ENCODE measurements at places on chromosomes 7 and 10.

GRCh38 chr10:48788554-48788953 is 103.9 kb downstream of the WDFY4 start:
- DNase-seq, result no peak

DNA sequence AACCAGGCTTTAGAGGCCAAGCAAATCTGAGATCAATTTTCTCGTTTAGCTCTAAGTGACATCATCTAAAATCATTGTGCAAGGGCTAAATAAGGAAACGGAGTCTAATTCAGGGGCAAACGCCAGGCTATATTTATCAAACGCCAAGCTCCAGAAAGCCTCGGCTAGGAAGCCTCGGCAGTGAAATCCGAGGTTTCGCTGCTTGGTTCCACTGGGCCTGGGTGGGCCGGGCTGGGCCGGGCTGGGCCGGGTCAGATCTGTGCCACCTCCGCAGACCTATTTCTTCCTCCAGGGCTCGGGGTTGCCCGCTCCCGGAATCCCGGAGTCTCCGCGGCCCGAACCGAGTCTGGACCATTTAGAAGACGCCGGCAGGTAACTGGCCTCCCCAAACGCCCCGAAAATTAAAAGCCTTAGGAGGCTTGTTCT is 459 bp upstream of the FEZF1 start:
- no peak for DNase-seq

- no peak for DNase-seq
Observed at GRCh38 chr10:124380256-124380995, 38.3 kb downstream of the OAT start.

- DNase-seq, result no peak
Observed at GRCh38 chr7:32255036-32255435, 184.8 kb upstream of the PDE1C start.

DNA sequence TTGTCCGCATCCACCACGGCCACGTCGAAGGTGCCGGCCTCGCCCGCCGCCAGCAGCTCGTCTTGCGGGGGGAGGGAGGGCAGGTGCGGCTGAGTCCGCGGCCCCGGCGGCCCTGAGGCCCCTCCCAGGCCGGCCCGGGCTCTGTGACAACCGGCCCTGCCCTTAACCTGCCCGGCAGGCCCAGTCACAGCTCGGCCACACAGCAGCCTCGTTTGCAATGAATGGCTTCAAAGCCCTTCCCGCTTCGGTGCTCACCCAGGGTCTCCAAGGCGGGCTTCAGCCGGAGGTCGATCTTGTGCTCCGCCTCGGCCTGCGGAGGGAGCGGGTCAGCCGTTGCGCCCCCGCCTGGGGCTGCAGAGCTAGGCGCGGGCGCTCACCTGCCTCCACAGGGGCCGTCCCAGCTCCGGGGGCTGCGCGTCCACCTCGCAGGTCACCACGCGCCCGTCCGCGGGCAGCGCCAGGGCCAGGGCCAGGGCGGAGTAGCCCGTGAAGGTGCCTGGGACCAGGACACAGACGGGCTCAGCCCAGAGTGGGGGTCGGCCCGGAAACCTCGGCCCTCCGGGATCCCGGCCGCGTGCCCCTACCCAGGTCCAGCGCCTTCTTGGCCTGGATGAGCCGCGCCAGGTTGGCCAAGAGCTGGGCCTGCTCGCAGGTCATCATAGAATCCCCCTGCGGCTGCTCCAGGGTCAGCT is 928 bp downstream of the COMTD1 start:
- DNase-seq, result no peak

DNA sequence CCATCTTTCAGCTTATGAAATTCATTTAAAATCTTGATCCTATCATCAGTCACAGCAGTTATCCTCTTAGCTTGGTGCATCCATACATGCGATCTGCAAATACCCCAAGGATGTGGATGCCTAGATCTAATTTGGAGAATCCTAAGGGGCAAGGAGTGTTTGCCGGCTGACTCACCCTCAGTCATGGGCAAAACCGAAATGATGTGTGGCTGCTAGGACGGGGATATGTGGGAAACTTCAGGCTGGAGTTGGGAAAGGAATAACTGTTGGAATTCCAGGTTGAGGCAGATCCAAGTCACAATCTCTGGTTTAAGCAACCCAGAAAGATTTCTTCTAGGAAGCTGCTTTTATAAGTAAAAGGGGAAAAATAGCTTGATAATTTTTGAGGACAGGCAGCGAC is 19.7 kb upstream of the GOT1 start:
- no peak for DNase-seq

- no peak for DNase-seq
Observed at GRCh38 chr7:2810682-2811415, 33.3 kb downstream of the GNA12 start.

DNA sequence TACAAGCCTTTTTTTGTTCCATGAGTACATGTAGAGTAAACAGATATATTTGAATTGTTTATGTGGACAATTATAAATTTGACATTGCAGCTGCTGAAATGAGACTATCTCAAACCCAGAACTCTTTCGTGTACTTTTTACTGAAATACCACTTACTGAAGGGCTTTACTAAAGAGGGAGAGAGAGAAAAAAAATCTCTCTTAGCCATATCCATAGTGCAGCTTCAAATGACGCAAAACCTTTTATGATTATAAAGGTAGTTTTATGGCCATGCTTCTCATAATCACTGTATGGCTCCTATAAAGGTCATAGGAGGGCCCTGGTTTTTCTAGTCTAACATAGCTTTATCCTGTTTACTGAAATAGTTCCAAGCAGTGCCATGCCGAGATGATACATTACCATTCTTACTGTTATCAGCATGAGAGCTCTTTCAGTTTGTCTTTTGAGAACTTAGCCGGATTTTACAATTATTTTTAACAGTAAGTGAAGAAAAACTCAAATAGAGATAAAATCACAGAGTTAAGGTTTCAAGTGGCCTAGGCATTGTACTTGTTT is 35.1 kb downstream of the KCND2 start:
- DNase-seq, result no peak

DNA sequence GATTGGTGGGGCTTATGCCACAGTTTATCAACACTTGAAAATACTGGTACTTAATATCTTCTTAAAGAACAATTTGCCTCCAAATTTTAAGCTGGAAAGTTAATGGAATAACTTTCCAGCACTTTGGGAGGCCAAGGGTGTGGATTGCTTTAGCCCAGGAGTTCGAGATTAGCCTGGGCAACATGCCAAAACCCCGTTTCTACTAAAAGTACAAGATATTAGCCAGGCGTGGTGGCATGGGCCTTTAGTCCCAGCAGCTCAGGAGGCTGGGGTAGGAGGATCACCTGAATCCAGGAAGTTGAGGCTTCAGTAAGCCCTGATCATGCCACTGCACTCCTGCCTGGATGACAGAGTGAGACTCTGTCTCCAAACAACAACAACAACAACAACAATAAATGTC is 56.0 kb downstream of the PRF1 start:
- no peak for DNase-seq

DNA sequence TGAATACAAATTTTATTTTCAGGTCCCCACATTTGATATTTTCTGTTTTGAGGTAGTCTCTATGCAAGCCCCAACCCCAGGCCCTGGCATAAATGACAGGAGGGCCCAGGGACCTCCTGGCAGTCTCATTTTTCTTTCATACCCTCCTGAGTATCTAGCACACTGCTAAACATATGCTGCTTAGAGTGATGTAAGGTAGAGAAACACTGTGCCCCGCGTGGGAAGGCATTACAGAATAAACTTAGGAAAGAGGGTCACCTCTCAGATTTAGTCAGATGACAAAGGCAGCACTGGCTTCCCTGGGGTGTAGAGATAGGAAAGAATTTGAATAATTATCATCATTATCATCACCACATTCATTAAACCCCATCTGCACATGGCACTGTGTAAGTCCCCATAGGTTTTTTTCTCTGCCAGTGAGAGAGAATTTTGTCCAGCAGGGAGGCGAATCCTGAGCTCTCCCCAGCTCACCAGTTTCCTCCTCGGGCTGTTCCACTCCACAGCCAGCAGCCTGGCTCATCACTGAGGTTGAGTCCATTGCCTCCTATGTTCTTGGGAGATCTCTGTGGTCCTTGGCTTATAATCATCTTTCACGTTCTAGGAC is 507.3 kb upstream of the GALNT17 start:
- no peak for DNase-seq

DNA sequence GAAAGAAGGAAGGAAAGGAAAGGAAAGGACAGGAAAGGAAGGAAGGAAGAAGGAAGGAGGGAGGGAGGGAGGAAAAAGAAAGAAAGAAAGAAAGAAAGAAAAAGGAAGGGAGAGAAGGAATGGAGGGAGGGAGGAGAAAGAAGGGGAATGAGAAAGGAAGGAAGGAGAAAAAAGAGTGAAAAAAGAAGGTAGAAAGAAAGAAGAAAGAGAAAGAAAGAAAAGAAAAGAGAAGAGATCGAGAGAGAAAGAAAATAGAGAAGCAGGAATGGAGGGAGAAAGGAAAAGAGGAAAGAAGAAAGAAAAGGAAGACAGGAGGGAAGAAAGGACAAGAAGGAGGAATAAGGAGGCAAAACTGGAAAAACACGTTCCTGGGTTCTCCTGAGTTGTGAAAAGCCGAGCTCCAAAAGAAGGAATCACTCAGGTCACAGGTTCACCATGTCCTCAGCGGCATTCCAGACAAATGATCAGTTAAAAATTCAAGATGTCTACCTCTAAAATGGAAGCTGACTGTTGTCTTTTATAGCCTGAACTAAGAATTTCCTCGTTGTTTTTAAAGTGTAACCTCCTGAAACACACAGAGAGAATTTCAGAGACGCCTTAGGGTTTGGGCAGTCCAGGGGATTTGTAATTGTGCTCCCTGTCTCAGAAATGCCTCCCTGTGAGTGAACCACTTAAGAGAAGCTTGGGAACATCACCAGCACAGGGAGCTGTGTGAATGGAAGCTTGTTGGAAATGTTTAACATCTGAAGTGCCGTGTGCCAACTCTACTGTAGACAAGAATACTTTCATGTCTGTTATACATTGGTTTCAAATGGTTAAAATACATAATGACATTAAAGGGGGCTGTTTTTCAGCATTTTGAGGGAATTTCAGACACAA is 80.7 kb downstream of the INHBA start:
- DNase-seq, result no peak

DNA sequence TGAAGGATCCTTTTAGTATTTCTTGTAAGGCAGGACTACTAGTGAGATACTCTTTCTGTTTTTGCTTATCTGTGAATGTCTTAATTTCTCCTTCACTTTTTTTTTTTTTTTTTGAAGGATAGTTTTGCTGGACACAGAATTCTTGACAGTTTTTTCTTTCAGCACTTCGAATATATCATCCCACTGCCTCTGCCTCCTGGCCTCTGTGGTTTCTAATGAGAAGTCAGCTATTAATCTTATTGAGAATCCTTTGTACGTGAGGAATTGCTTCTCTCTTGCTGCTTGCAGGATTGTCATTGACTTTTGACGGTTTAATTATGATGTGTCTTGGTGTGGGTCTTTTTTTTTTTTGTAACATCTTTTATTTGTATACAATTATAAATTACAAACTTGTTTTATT is 12.6 kb upstream of the WAC start:
- DNase-seq, result no peak

All from stimulated activated CD4-positive, alpha-beta T cell treated with anti-CD3 and anti-CD28 coated beads, Interleukin-15, amount 100 ng/mL, for 1 hour (primary cell).